Lung (tissue), 17 donors: ENCODE measurements at places on chromosomes 11 and 22.

DNA sequence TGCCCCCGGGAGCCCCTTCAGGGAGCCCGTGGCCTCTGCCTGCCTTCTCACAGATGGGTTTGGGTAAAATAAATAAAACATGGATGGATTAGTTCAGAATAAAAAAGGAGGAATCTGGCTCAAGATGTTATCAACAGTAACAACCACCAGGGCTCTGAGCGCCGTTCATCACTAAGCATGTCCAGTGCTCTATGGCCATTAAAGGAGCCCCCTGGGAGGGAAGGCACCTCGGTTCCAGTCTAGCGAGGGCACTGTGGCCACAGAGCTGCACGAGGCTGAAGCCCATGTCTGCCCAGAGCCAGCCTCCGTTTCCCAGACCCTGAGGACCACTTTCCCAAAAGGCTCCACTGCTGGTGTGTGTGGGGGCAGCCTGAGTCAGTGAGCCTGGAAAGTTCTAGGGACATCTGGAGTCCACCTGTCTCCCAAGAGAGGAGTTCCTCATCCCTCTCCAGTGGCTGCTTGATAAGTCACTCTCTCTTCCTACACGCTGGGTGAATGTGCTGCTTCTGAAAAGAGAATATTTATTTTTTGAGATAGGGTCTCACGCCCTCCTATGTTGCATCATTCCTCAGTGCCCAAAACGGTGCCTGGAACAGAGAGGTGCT is 614.6 kb downstream of the TBC1D22A start:
- DNase-seq, result no peak

DNA sequence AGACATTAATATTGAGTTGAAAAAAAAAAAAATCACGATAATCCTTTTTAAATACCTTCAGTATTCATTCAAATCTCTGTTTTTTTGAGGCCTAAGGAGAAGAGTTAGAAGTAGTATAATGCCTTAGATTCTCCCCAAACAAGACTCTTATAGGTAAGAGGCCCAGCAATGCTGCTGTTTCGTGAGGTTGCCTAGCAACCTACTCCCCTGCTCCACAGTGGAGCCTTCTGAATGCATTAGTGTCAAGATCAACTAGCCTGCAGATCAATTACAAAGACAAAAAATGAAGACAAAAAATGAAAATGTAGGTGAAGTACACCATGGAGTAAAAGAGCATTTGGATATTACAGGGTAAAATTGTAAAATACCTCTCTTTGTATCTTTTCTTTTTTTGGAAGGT is 229.8 kb upstream of the LUZP2 start:
- DNase-seq, result no peak

- DNase-seq, result no peak
These were observed 93.0 kb downstream of the UVRAG start for GRCh38 chr11:75907906-75908527.

DNA sequence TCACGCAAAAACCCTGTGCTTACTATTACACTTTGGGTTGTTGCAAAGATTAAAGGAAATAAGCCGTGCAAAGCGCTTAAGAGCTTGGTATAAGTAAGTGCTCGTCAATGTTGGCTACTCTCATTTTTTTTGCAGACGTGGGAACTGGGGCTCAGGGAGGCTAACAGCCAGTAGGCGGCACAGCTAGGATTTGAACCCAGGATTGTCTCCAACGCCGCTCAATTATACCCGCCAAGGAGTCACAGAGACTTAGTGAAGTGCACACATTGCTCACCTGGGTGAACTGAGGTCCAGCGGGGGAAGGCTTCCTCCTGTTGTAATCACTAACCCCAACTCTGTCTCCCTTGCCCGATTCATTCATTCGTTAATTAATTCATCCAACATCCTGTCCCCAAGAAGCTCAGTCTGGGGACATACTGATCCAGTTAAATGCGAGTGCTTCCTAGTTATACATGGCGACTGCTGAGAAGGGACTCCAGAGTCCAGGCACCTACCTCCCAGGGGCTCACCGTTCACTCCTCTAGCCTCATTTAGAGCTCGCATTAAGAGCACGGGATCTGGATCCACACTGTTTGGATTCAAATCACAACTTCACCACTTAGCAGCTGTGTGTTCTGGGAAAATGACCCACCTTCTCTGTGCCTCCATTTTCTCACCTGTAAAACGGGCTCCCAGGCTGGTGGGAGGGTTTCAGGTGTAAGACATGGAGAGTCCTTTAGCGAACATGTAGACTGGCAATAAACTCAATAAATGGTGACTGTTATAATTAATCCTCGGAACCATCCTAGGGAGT is 838 bp upstream of the MTFP1 start:
- DNase-seq, result peak; percentile 39

DNA sequence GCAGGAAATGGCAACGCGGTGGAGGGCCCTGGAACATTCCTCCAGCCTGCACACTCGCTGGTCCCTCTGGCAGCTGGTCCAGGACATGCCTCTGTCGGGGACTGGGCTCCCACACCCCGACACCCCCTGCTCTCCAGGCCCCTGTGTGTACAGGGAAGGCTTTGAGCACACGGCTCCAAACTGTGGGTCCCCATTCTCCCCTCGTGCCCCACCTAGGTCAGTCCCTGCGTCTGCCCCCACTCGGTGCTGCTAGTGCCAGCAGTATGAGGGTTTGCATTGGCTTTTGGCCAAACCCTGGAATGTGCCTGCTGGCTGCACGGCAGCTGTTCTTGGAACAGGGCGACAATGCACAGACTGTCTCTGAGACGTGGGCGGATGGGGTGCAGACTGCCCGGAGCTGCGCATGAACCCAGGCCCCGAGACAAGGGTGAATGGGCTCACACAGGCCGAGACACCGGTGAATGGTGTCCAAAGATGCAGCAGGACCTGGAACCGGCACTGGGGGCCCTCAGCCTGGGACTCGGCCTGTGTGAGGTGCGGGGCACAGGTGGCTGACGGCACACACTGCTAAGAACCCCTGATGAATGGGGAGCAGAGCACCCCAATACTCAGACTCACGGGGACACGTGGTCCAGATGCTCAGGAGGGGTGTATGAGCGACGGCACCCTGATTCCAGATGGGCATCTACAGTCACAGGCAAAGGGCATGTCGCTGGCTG is 7.5 kb upstream of the SYT8 start:
- peak; percentile 90 for DNase-seq

DNA sequence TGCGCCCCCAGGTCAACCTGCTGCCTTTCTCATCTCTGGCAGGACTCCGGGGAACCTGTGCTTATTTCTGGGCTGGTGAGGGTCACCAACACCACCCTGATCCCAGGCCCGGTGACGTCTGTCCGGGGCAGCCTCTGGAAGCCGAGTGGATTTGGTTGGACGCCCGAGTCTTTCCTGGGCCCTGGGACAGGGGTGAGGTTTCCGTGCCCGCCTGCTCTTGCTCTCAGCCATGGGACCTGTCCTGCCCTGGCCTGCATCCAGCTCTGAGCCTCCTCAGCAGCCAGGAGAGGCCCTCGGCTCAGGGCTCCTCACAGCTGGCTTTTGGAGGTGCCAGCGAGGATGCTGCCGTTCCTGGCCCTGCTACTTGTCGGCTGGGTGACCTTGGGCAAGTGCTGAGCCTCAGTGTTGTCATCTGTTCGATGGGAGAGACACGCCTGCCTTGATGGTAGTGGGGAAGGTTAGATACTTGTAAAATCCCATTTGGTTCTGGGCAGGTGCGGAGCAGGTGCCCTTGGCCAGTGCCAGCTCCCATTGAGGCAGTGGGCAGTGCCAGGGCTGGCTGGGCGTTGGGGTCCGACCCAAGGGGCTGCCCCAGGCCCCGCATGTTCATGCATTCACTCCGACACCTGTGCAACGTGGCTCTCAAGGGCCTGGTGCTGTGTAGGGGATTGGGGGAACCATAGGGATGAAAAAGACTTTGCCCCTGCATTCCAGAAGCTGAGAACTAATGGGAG is 58.9 kb upstream of the THY1 start:
- DNase-seq, result peak; percentile 11
